ENCODE measurements at places on chromosomes 6 and 20.

GRCh38 chr6:124765280-124765679 lies 197.0 kb upstream of the RNF217 start:
- no peak for DNase-seq

- no peak for DNase-seq
Observed at GRCh38 chr6:151494235-151494935, 568 bp downstream of the CCDC170 start.

GRCh38 chr20:23484081-23484480 lies 6.8 kb upstream of the CST8 start:
- no peak for DNase-seq

GRCh38 chr20:20095114-20095872 lies 43.0 kb downstream of the CFAP61 start:
- DNase-seq = no peak

GRCh38 chr6:138597336-138597735 lies 98.0 kb upstream of the NHSL1 start:
- DNase-seq = no peak

DNA sequence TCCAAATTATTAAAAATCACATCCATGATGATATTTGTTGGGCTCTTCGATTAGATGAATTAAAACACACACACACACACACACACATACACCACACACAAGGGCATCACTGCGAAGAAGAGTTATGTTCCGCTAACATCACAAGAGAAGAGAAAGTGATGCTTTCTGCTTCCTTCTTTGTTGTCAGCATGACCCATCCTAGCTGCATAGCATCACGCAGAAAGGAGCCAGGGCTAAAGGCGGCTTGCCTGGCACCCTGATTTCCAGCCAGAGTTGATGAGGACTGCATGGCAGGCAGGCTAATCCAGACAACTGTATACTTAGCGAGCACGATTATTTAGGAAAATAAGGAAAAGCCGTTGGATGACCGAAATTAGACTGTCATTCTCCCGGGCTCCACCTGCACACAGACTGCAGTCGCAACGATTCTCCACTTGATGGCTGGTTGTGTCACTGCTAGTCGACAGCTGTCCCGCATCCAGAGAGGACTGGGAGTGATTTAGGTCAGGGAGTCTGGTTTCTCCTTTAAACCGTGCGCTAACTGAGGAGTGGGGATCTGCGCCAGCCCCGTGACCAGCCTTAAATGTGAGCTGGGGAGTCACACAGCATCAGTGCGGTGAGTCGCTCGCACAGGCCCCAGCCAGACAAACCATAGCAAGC lies 70.6 kb upstream of the SOX4 start:
- DNase-seq = no peak
